ENCODE measurements at places on chromosomes 7 and 10.

DNA sequence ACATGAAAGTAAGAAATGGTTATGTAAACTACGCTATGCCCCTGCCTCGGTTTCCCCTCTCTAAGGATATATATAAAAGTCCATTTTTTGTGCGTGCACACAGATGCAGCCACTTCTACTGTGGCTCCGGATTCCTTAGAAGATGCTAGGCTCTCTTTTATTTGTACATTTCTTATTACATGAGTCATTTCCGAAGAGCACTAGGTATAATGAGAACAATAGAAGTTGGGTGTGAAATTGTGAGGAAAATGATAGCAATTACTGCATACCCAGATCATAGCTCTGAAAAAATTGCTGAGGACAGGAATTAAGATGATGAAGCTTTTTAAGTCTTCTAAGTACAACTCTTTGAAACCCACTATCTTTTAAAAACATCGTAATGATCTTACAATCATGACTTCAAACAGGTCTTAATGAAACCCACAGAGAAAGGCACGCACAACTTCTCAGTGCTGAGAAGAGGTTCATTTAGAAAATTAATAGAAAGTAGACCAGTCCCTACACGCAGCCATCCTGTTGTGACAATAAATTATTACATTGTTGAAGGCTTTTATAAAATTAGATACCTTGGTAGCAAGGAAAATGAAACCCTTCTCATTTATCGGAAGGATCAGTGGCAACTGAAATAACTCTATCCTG is 96.2 kb upstream of the FGFR2 start:
- no peak for DNase-seq

- DNase-seq = no peak
Measured at GRCh38 chr7:94739180-94739579, 83.2 kb upstream of the SGCE start.

DNA sequence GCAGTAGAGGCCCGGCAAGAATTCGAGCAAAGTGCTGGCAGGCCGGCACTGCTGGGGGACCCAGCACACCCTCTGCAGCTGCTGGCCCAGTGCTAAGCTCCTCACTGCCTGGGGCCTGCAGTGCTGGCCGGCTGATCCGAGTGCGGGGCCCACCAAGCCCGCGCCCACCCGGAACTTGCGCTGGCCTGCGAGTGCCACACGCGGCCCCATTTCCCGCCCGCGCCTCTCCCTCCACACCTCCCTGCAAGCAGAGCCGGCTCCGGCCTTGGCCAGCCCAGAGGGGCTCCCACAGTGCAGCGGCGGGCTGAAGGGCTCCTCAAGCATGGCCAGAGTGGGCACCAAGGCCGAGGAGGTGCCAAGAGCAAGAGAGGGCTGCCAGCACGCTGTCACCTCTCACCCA is 3.1 kb downstream of the DYDC2 start:
- no peak for DNase-seq

- no peak for DNase-seq
Measured at GRCh38 chr7:134446923-134447322, 12.0 kb downstream of the AKR1B1 start.

DNA sequence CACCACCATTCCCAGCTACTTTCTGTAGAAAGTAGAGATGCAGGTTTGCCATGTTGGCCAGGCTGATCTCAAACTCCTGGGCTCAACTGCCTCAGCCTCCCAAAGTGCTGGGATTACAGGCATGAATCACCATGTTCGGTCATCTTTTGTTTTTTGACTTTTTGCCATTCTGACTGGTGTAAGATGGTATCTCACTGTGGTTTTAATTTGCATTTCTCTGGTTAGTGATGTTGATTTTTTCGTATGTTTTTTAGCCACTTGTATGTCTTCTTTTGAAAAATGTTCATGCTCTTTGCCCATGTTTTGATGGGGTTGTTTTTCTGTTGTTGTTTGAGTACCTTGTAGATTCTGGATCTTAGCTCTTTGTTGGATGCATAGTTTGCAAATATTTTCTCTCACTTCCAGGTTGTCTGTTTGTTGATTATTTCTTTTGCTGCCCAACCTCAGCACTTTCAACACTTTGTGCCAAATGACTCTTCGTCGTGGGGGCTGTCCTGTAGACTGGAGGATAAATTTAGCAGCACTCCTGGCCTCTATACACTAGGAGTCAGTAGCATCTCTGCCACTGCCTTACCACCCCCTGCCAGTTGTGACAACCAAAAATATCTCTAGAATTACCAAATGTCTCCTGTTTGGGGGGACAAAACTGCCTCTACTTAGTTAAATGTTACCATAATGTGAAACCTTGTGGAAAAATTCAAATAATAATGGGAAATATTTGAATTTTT is 6.5 kb upstream of the CPED1 start:
- DNase-seq = no peak

- DNase-seq = no peak
Measured at GRCh38 chr10:4301291-4302045, 516.5 kb upstream of the KLF6 start.

- no peak for DNase-seq
Measured at GRCh38 chr10:80460399-80461207, 6.5 kb downstream of the TSPAN14 start.

DNA sequence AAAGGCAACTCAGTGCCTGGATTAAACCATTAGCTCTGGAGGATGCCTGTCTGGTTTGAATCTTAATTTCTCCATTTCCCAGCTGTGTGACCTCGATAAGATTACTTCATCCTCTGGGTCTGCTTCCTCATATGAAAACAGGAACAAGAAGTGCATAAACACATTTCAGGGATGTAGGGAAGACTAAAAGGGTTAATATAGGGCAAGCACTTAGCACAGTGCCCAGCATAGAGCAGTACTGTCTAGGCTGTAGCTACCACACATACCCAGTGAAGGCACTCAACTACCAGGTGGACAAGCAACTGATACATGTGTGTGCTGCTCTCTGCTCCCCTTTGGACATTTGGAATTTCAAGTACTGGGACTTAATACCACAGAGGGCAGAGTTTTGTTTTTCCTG is 85.4 kb downstream of the KCNMA1 start:
- no peak for DNase-seq

GRCh38 chr7:29274146-29275017 is 79.8 kb downstream of the CHN2 start:
- DNase-seq = peak; percentile 42

- DNase-seq = no peak
Measured at GRCh38 chr7:31302356-31302755, 38.2 kb downstream of the NEUROD6 start.

DNA sequence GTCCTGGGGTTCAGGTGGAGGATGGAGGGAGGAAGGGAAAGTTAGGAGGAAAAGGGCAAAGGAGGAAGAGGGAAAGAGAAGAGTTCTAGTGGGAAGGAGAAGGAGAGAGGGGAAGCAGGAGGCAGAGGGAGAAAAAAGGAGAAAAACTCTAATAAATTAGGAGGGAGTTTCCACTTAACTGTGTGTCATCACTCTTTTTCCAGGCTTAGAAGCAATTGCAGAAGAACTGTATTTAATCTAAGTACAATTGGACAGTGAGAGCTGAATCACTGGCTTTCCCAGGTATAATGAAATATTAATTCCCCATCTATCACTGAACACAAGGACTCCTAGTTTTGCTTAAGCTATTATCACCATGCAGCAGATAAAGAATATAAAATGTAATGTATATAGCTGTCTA is 76.8 kb downstream of the CREB3L2 start:
- DNase-seq = no peak

DNA sequence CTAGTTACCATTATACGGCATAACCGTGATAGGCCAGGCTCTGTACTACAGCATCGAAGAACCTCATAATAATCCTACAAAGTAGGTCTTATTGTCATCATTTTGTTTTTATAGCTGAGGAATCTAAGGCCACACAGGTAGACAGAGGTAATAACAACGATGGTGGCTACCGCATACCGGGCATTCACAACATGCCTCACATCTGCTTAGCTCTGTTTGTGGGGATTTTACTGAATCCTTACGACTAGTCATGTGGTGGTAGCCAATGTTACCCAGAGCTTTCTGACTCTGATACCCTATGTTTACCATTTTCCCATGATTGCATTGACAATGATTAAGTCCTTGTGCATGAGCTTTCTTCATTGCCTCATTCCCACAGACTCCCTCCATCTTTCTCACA is 269.4 kb downstream of the TCF7L2 start:
- DNase-seq = no peak

DNA sequence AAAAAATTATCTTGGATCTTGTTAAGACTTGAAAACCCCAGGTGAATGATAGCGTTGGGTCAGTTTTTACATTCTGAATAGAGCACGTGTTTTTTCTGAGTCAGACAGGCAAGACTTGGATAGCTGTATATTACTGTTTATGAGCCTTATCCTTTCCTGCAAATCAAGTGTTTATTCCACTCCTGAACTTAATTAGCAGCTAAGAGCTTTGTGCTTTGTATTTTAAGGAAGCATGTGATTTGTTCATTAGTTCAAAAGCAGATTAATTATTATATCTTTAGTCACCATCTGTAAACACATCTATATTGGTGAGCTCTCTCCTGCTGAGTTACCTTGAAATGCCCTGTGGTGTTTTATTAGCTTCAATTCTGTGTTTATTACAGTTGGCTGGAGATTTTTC is 98.6 kb upstream of the PRPS1L1 start:
- DNase-seq = no peak

DNA sequence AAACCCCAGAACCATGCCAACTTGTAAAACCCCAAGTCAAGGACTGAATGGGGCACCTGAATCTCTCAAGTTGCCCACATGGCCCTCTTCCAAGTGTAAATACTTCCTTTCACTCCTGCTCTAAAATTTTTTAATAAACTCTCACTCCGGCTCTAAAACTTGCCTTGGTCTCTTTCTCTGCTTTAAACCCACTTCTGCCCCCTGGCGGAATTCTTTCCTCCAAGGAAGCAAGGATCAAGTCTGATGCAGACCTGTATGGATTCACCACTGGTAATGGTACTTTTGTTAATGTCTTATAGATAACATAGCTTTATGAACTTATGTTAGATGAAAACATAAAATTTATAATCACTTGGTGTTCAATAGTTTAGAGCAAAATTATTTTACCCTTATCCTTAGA is 33.8 kb downstream of the SLC16A9 start:
- DNase-seq = no peak

DNA sequence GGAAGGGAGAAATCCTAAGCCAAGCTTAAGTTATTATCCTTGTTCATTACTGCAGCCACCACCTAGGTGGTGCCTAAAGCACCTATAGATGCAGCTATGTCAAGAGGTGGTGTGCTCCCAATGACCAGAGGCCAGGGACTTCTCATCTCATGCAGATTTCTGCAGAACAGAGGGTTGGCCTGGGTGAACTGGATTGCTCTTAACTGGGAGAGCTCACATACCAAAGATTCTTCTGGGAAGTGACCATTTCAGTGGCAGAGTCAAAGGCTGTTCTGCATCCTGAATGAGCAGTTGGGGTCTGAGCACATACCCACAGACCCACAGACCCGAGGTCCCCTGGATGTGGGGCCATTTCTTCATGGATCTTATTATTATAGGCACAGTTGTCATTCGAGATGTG is 2.1 kb upstream of the CRHR2 start:
- DNase-seq = no peak

- DNase-seq = no peak
Measured at GRCh38 chr10:12934777-12935176, 66.7 kb downstream of the CCDC3 start.

- DNase-seq = no peak
Measured at GRCh38 chr10:81031774-81032173, 494.1 kb downstream of the SH2D4B start.

GRCh38 chr7:65444899-65445823 is 71.5 kb downstream of the ZNF92 start:
- no peak for DNase-seq

GRCh38 chr7:127901895-127902703 is 129.1 kb downstream of the LRRC4 start:
- DNase-seq = no peak

DNA sequence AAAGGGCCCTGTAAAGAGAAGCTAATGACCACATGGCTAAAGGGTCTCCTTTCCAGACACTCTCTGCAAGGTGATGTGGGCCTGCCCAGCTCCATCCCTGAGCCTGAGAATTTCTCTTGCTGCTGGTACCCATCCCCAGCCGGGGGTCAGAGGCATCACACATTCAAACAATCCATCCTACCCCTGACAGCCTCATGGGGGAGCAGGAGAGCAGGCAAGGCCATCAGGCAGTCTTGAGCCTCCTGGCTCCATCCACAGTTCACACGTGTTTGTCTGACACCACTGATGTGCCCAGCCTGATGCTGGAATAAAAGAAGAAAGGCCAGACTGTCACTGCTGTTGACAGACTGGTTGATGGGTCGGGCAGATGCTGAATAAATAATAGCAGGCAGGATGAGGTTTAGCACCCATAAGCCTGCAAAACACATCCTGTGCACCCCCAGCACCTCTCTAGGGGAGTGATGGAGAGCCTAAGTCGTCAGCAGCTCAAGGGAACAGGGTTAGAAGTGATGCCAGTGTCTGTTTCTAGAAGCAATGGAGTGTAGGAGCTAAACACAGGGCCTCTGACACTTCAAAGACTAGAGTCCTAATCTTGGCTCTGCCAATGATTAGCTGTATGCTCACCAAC is 43.5 kb downstream of the TLL2 start:
- DNase-seq = no peak

Data from NCI-H2107 (cell line).